Stimulated activated CD4-positive, alpha-beta T cell treated with anti-CD3 and anti-CD28 coated beads, TNF-alpha, amount 100 ng/mL, for 4 hours (primary cell): ENCODE measurements at places on chromosomes 3 and 15.

DNA sequence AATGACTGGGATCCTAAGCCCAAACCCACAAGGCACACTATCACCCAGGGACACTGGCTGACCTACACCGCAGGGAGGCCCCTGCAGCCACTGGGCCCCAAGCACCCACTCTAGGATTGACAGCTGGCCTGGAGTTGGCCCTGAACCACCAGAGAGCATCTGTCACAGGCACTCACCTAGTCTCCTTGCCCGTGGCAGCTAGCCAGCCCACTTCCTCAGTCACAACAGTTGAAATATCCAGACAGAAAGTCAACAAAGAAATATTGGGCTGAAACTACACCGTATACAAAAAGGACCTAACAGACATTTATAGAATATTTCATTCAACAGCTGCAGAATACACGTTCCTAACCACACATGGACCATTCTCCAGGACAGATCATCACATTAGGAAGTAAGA, 5.2 kb upstream of the SPINK8 start:
- DNase-seq = no peak

- DNase-seq = no peak
Measured at GRCh38 chr3:129025691-129026435, 24.8 kb downstream of the EFCC1 start.

DNA sequence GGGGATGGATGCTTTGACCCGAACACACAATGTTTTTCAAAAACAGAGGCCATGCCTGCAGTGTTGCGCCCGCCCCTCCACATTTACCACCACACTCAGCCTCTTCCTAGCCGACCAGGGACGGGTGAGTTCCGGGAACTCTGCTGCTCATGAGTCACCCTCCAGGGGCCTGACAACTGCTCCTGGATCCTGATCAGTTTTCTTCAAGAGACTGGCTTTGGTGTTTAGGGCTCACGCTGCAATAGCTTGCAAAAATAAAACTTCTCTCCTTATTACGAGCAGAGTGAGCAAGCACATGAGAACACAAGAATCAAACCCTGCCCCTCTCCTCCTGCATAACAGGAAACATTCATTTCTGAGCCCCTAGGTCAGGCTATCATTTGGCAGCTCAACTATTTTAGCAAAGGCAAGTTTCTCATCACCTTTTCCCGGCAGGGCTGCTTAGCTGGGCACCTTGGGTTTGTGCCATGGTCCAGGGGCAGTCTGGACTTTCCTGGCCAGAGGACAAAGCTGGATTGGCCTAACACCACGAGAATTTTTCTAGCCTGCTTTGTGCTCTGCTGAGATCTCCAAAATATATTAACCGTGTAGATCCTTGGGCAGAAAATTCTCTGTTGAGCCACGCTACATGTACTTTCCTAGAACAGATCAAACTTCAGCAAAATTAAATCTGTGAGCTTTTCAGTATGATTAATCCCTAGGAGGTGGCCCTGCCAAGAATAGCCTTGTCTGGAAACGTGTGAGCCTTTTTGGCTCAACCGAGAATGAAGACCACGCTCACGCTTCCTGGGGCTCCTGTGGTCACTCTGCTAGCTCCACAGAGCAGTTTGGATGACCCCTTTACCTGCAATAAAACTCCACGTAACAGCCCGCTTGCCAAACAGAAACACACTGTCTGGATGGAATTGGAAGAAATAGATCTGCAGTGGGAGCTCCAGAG, 52.7 kb upstream of the SPATA12 start:
- no peak for DNase-seq

DNA sequence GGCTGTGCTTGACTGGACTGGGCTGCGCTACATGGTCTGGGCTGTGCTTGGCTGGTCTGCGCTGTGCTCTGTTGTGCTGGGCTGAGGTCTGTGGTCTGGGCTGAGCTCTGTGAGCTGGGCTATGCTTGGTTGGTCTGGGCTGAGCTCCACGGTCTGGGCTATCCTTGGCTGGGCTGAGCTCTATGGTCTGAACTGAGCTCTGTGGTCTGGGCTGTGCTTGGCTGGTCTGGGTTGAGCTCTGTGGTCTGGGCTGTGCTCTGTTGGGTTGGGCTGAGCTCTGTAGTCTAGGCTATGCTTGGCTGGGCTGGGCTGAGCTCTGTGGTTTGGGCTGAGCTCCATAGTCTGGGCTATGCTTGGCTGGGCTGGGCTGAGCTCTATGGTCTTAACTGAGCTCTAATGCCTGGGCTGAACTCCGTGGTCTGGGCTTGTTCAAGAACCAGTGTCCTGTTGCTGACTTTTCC, 92.0 kb downstream of the PLXNA1 start:
- no peak for DNase-seq

GRCh38 chr3:49132437-49133225, at the start of gene LAMB2:
Gene LAMB2, minus strand, starts transcription at chr3:49133050. Its CDS starts 183 bp downstream, at chr3:49132867.
- DNase-seq = no peak

DNA sequence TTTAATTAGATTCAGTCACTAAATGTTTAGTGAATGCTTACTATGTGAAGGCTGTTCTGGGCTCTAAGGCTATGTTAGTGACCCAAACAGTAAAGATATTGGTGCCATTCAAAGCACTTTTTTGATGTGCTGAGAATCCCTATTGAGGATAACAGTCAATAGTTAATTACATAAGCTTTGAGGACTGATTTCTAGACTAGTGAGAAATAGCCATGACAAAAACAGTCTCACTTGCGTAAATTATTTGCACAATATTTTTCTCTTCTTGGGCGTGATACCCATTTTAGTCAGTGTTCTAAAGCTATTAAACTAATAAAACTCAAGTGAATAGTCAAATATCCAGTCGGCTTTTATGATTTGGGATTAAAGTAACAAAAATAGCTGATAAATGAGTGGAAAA, 74.6 kb downstream of the UBE2E2 start:
- no peak for DNase-seq

- no peak for DNase-seq
Measured at GRCh38 chr3:175951047-175951694, 1092.0 kb downstream of the NAALADL2 start.
